ENCODE measurements at places on chromosomes 6 and 20.

- DNase-seq: peak; percentile 22
These were observed 10.6 kb downstream of the ACSS2 start for GRCh38 chr20:34887023-34887422.

DNA sequence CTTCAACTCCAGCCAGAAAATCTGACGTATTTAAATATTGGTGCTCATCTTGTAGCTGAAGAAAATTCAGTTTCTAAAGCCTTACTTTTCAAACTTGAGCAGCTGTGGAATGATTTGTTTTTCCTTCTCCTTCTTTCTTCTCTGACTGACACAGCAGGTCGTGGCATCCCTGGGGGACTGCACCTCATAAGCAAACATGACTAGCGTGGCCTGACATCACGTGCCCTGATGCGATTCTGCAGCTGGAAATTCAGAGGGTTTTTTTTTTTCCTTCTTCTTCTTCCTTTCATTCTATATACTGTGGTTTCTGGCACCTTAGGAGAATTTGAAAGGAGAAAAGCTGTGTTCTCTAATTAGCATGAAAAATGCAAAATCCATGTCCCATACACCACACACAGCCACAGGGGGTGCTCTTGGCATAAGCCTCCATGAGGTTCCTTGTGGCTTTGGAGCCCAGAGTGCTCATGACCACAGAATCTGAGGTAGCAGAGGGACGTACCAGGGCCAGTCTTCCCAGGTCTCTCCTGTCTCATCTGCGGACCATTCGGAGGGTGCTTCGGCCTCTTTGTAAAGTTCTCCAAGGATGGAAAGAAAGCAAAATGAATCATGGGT is 258.5 kb upstream of the CDH4 start:
- no peak for DNase-seq

DNA sequence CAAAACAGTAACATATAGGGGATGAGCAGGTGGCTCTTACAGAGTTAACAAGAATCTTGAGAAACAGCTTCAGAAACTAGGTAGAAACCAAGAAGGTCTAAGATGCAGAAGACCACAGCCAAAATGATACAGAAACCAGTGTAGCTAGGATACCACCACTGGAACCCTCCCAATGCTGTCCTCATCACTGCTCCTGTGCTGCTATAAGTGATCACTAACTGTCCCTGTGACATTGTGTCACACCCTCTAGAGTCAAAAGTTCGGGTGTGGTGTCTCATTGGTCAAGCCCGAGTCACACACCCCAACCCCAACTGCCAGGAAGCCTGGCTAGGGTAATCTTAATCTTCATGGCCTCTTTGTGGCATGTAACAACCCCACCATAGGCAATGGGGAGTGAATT is 153.1 kb downstream of the RCAN2 start:
- peak; percentile 24 for DNase-seq

GRCh38 chr6:15885624-15886023 is 222.8 kb upstream of the DTNBP1 start:
- DNase-seq: no peak

DNA sequence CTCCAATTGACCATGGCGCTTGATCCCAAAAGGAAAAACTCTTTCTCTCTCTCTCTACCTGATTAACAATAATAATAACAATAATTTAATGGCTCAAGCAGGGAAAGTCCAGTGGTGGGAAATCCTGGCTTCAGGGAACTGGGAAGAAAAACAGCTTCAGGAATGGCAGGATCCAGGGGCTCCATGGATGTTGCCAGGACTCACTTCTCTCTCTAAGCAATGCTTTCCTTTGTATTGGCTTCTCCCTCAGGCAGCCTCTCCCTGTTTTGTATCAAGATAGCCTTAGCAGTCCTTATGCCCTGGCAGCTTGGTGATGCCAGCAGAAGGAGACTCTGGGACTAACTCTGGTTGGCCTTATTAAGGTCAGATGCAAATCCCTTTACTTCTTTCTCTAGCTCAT is 13.5 kb upstream of the PTGIS start:
- no peak for DNase-seq

DNA sequence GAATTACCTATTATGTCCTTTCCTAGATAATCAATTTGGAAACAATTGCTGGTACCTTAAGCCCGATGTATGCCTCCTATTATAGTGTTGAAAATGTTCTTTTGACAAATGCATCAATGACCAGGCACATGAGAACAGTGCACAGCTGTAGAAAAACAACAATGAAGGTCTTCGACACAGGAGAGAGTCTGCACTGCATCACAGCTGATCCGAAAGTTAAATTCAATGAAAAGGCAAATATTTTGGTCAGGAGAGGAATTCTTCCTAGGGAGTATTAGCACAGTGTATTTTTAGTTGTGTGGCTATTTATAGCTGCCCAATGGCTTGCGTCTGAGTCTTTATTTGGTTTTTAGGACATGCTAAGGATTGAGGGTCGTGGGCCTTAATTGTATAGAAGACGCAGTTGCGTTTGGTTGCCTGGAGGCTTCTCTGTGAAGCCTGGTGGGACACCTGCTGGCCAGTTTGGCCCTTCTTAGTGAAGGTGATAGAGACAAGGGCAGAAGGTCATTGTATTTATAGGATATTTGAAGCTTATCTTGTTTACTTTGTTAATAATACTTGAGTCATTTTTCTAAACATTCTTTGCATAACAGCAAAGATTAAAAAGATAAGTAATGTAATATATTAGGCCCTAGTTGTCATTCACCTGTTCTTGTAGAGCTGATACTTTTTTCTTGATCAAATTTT is 72.3 kb downstream of the CDYL start:
- DNase-seq: peak; percentile 21

DNA sequence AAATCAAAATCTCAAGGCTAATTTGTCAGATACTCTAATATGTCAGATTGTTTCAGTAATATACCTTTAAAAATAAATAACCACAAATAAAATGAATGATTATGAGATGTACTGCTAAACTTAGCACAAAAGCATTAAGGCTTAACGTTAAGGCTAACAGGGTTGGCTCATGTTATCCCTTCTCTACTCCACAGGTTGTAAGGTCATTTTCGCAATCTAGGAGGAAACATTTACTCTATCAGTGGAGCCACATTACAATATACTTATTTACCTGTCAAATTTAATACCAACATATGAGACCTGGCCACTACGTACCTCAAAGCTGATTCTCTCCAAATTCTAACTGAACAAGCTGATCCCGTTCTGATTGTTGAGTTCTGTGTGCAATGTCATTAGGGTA is 95.7 kb downstream of the RCAN2 start:
- no peak for DNase-seq

DNA sequence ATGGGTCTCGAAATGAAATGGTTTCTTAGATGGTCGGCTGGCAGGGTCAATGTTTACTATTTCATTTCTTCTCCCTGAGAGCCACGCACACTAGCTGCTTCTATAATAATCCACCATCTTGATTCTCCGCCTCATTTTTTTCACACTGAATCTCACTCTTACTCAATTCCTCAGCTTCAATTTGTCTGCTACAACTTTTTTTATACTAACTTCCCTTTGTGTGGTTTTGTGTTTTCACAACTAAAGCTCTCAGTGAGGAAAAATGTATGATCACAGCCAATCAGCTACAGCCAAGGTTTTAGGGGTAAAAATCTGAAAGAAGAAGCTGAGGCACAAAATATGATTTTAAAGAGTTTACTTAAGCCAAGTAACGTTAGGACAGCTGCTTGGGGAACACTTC is 1309.4 kb downstream of the EPHA7 start:
- no peak for DNase-seq

GRCh38 chr6:10347561-10348327 is 67.1 kb downstream of the TFAP2A start:
- no peak for DNase-seq

GRCh38 chr20:16639027-16639941 is 66.0 kb upstream of the KIF16B start:
- DNase-seq: no peak

DNA sequence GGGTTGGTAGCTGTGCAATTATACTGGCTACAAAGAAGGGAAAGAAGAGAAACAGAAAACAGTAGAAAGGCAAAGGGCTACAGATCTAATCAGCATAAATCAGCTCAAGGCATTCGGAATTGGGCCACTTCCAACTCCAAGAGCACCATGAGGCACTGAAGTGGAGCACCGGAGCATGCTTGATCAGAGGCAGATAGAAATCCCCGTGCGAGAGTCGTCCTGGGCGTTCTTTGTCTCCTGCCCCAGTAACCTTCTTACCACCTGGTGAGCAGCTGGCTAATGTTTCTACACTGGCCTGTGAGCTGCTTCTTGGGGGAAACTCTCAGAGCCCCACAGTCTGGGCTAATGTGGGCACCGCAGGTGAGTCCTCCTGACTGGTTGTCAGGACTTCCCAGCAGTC is 16.7 kb downstream of the NEDD9 start:
- DNase-seq: no peak

DNA sequence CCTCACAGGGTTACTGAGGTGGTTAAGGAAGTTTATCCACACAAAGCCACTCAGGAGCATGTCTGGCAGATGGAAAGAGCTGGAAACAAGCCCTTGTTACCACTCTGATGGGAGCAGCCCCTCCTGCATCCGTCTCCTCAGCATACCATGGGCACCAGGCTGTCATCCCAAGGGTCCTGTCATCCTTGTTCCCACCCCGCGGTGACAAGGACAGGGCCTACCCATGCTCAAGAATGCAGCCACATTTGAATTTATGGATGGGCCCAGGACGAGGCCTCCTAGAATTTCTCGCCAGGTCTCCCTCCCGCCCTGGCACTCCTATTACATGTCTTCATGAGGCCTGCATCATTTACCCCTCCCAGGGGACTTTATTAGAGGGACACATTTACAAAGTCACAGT is 60.0 kb downstream of the NPEPL1 start:
- no peak for DNase-seq
